ENCODE measurements at places on chromosomes 5 and 9. TPM values are rescaled to one million over a fixed set of nuclear protein-coding genes. Genes with fewer than 3 reads are reported as not detected.
A peak's percentile ranks its signal among the peaks of the same experiment; 100 is the strongest.

- DNase-seq = no peak
These were observed 3.6 kb downstream of the SUSD3 start for GRCh38 chr9:93061791-93062763.

DNA sequence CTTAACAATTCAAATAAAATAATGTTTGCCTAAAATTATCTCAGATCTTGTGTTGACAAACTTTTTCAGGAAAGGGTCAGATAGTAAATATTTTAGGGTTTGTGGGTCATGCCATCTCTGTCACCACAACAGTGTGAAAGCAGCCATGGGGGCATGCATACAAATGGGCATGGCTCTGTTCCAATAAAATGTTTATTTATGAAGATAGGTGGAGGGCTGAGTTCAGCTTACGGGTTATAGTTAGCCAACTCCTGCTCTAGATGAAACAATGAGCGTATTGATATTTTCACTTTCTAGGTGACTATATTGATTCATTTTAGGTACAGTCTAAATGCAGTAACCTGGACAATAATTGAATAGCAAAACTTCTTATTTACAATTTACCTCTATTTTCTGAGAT lies 533.8 kb upstream of the CLINT1 start:
- no peak for DNase-seq

GRCh38 chr9:78031893-78032729 lies 500 bp upstream of the GNAQ start:
- DNase-seq = peak; percentile 90

DNA sequence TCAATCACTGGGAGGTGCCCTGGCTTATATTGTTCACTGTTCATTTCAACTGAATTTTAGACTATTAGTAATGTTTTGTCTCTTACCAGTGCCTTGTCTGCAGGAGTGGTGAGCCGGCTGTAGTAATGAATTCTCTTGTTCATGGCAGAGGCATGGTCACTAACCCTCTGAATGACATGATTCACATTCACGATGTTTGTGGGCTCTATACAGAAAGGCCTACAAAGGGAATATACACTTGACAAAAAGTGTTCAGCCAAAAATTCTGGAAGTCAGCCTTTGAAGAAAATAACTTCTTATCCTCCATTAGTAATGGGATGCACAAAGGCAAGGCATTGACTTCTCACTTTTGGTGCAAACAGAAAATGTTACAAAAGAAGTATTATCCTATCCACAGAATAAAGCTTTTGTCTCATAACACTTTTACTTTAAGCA lies 39.6 kb downstream of the SLC38A9 start:
- no peak for DNase-seq

DNA sequence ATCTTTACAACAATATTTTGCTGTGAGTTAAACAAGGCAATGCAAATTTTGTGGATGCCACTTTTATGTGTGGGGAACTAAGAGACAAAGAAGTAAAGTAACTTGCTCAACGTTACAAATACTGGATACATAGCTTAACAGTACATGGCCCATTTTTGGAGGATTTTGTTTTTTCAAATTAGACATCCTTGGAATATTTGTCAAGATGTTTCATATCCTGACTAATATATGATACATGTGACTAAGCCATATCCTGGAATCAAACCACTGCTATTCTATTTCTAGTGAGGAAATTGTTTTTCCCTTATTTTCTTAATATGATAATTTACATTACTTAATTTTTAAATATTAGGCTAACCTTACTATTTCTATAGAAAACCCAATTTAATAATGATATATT lies 529.8 kb downstream of the DMRTA1 start:
- no peak for DNase-seq

GRCh38 chr5:9847631-9848030 lies 217.5 kb upstream of the TAS2R1 start:
- no peak for DNase-seq

- no peak for DNase-seq
These were observed 115.7 kb upstream of the EPB41L4A start for GRCh38 chr5:112534611-112535255.

DNA sequence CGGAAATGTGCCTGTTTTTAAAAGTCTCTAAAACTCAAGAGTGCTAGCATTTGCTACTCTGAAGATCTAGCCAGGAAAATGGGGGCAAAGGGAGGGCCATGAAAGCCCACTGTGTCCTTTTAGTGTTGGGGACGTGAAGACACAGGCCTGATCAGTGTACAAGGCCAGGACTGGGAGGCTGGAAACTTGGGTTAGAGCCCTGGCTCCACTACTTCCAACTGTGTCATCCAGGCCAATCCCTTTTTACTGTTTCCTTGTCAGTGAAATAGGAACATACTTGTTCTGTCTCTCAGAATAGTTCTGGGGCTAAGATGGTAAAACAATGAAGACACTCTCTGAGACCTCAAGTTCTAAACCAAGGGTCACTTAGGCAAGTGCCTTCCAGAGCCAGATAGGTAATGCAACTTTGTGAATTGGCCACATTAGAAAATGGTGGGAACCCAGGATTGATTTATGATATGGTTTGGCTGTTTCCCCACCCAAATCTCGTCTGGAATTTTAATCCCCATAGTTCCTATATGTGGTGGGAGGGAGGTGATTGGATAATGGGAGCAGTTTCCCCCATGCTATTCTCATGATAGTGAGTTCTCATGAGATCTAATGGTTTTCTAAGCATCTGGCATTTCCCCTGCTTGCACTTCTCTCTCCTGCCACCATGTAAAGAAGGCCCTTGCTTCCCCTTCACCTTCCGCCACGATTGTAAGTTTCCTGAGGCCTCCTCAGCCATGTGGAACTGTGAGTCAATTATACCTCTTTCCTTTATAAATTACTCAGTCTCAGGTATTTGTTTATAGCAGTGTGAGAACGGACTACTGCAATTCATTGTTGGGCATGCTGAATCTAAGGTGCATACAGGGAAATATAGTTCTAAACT lies 30.4 kb upstream of the B4GALT1 start:
- no peak for DNase-seq

DNA sequence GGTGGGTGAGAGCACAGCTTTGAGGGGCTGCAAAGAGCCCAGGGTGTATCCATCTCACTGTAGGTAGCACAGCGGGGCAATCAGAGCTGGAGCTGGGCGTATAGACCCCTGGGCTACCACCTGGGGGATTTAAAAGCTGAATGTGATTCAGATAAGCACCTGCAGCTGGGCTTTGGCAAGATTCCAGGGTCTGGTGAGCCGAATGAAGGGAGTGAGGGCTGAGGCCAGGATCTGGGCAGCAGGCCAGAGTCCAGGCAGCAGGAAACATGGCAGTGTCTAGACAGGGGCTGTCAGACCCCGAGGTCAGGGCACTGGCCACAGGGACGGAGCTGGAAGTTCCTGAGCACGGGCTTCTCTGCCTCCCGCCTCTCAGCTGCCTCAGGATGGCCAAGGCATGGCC lies 8.7 kb downstream of the ASS1 start:
- DNase-seq = no peak

DNA sequence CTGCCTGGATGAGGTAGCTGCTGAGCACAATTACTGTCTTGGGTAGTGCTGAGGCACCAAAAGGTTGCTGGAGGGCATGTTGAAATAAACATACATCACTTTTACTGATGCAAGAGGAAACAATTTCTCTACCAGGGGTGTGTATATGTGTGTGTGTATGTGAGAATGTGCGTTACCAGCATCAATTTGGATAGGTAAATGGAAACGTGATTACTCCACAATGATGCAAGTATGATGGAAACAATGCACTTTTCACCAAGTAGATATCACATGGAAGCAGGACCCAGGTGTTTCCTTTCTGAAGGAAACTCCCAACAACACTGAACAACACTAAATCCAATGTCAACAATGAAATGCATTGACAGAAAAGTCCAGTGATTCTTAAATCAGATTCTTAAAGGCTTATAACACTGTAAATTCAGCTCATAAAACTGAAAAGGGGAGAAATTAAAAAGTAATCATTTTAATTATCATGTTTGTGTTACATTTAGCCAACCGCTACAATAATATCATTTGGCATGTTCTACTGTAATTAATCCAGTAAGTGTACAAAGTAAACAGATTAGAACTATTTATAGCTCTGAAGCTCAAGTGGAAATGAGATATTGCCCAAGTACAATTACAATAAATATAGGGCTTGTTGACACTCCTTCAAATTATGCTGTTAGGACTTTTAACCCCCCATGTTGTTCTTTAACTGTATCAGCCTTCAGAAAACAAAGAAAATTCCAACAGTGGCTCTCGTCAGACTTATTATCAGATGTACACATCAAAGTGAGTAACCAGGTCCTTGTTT lies 25.3 kb downstream of the YIPF5 start:
- no peak for DNase-seq

DNA sequence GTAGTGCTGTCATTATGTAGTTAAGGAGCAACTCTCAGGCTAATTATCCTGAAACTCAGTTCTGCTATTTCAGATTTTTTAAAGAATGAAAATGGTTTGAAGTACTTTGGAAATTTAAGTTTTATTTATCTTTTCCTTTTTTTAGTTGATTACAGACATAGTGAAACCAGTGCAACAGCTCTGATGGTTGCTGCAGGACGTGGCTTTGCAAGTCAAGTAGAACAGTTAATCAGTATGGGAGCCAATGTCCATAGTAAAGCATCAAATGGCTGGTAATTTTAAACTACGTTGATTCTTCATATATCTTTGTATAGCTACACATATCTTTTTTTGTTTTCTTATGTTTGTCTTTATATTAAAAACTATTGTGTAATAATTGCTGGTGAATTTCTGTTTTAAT lies 34.9 kb downstream of the YTHDC2 start:
- no peak for DNase-seq

DNA sequence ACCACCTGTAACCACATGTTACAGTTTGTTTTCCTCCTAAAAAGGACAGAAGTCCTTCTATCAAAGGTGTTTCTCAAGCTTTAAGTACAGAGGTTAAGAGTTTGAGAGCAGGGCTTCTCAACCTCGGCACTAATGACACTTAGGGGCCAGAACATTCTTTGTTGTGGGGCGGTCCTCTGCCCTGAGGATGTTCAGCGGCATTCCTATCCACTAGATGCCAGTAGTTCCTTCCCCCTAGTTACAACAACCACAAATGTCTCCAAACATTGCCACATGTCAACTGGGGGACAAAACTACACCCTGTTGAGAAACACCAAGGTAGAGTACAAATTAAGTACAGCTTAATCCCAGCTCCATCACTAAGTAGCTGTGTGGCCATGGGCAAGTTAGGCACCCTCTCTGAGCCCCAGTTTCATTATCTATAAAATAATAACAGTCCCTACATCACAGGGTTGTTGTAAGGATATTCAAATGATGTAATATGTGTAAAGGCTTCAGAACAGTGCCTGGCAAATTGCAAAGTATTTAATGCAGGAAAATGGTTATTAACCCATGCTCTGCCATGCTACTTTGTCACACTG lies 44.6 kb downstream of the PIP5K1B start:
- DNase-seq = no peak

DNA sequence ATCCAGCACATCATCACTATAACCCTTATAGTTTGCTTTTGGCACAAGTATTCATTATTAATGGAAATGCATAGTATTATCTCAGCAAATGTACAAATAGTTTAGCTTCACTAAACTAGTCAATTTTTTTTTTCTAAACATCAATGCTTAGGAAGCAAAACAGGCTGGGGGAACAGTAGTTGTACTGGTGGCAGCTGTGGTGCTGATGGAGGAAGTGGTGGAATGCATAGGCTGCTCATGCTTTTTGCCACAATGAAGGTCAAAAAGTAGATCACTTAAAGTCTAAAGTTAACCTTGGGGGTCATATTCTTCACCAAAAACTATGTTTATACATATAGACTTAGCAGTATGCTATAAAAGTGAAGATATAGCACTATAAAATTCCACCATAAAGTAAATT lies 36.3 kb upstream of the CDKN2B start:
- DNase-seq = no peak

DNA sequence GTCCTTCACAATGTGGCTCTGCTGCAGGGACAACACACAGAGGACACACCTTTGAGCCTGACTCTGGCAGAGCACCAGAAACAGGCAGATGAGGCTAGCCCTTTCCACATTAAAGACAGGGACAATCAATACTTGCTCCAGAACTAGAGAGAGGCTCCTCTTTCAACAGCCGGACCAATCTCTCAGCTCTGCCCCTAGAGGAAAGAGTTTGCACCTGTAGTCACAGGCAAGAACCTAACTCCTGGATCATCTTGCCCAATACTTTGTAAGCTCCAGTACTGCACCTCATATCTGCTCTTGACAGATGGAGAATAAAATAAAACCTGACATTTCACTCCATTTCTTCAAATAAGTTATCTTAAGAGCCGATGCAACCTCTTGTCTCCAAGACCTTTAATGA lies 52.1 kb downstream of the EPB41L4A start:
- no peak for DNase-seq

Gene TEX48
- total RNA-seq = not detected

Gene SNCAIP
- total RNA-seq = 31.6 TPM

Gene SLIT3
- total RNA-seq = 56.6 TPM

Gene LHX3
- 0.10 TPM for total RNA-seq

Gene FGD3
- 5.5 TPM for total RNA-seq

Gene ZDHHC11
- total RNA-seq = 20.8 TPM
